NCI-H510A (cell line): ENCODE measurements at places on chromosomes 7 and 10.

GRCh38 chr10:18918532-18918931, 130.1 kb upstream of the MALRD1 start:
- DNase-seq: no peak

- DNase-seq: no peak
Measured at GRCh38 chr7:106812027-106812643, 52.9 kb upstream of the PIK3CG start.

- no peak for DNase-seq
Measured at GRCh38 chr7:40288827-40289226, 154.0 kb downstream of the SUGCT start.

- no peak for DNase-seq
Measured at GRCh38 chr7:98133181-98133580, 26.5 kb downstream of the LMTK2 start.

DNA sequence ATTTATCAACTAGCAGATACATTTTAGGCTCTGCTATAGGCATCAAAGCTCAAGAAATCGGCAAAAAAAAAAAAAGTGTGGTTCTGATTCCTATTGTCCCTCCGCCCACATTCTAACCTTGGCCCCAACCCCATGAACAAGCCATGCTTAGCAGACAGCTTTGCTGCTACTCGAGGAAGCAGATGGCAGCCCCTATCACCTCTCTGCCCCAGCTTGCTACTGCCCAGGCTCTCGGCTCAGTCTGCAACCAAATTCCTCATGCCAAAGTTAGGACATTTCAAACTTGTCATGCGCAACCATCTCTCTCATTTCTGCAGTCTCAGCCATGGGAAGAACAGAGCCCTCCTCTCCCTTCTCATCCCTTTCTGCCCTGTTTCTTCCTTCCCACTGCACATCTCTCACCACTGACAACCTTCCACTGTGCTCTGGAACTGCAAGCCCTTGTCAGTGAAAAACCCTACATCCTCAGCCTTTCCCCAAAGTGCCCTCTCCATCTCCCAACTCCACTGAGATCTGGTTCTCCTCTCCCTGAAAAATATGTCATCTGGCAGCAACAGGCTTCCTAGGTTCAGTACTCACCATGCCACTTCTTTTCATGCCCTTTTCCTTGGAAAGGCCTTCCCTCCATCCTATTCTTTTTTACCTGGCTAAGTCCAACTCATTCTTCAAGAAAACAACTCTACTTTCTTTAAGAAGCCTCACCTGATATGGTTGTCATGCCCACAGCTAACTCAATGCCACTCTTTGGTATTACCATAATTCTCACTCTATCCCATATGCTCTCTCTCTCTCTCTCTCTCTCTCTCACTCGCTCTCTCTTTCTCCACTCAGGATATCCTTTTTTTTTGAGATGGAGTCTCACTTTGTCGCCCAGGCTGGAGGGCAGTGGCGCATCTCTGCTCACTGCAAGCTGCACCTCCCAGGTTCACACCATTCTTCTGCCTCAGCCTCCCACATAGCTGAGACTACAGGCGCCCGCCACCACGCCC, 60.1 kb upstream of the FHIP2A start:
- no peak for DNase-seq

- DNase-seq: no peak
Measured at GRCh38 chr7:94578614-94579013, 69.0 kb downstream of the CASD1 start.

DNA sequence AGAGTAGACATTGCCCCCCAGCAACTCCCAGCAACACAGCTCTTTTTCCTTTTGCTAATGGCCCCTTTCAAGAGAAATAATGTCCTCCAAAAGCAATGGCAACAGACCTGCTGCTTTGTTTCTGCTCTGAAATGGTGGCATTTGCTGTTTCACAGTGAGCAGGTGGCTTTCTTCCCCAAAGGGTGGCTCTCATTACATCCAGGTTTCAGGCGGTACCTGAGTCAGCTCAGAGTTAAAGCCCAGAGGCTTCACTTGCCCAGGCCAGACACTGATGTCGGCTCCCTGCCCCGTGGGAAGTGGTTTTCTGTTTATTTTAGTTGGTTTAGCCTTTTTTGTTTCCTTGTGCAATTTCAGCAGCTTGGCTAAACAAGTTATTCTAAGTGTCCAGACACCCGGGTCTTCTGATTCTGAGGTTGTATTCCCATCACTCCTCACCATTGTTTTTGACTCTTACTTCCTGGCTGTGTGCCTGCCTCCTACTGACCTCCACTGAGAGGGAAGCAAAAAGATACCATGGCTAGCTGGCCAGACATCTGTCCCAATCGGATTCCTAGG, 7.8 kb upstream of the ATOH7 start:
- DNase-seq: no peak

GRCh38 chr10:3926675-3927525, 141.9 kb upstream of the KLF6 start:
- no peak for DNase-seq
